ENCODE measurements at places on chromosomes 1 and 21.

DNA sequence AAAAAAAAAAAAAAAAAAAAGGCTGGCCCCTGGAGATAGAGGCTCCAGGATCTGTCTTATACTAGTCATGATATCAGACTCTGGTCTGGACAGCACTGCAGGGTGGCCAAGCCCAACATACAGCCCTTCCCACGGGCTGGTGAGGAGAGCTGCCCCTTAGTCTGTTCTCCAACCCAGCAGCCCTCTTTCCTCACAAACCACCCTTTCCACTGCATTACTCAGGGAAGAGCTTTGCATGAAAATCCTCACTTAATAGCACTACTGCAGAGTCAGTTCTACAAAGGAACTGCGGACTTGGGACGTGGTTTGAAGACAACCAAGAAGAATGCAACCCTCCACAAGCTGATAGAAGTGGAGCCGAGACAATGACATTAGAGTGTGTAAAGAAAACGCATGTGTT is 5.7 kb downstream of the BCAR3 start:
- no peak for DNase-seq

GRCh38 chr1:194355488-194356106 is 1169.2 kb upstream of the B3GALT2 start:
- DNase-seq, result no peak

GRCh38 chr1:65009176-65009575 is 42.8 kb upstream of the JAK1 start:
- peak; percentile 15 for DNase-seq

DNA sequence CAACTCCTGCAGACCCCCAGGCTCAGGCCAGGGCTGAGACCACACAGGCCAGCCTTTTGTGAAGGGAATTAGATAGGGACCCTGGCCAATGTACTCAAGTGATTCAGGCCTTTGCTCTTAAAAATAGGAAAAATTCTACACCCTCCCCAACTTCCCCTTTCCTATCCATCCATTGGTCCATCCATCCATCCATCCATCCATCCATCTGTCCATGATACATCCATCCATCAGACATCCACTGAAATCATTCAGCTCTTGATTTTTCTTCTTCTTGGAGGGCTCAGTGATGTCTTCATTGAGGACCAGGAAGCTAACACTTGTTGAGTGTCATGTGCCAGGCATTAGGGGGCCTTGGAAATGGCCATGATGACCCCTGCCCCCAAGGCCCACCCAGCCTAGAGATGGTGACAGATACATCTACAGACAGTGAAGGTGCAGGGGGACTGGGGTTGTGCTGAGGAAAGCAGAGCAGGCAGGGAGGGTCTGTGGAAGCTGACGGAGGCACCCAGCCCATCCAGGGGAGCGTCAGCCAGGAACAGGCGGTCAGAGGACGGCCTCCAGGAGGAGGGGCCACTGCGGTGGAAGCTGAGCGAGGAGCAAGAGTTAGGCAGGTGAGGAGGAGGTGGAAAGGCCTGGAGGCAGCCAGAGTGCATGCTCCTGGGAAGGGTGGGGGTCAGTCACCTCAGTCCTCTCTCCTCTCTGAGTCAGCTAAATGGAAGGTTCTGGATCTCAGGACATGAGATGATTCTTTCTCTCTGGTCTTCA is 81.9 kb downstream of the EPHB2 start:
- DNase-seq, result no peak

DNA sequence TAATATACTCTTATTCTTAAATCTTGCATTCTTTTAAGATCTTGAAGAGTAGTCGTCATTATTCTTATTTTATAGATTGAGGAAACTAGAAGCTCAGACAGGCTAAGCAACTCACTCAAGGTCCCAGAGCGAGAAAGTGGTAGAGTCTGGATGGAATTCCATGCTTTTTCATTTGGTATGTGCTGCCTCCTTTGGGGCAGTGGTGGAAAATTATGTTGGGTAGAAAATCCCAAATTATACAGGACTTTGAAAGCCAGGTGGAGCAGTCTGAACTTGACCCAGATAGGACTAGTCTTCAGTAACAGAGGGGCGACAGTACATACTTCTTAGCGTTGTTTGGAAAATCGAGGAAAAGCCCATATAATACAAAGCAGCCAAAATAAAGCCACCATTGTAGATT is 205.6 kb downstream of the ATG4C start:
- no peak for DNase-seq

GRCh38 chr1:32341971-32342370 is 5.9 kb upstream of the MARCKSL1 start:
- no peak for DNase-seq

DNA sequence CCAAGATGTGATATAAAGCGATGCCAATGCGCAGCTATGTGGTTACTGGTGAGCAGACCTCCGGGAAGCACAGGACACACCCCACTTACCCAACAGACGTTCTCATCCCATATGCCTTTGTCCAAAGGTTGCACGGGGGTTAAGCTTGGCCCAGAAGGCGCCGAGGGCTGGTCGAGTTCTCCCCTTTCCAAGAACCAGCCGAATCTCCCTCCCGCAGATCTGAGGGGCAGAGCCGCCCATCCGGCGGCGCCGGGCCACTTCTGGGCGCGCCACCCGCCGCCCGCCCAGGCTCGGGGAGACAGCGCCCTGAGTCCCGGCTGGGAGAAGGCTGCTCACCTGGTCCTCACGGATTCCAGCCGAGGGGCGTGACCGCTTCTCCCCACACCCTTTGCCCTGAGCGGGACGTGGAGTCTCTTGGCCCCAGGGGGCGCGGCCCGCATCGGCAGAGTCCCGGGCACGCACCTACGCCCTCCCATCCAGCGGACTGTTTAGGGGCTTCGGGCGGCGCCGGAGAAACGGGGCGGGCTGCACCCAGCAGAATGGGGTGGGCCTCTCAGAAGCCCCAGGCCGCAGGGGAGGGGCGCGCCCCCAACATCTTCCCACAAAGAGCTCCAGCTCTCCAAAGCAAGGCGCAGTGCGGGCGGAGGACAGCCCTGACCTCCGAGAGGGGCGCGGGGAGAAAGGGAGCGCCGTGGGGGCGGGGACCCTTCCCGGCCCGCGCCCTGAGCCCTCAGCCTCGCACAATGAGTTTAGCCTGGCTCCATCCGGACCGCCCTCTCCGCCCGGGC is 615 bp downstream of the GPR161 start:
- no peak for DNase-seq

- no peak for DNase-seq
Measured at GRCh38 chr1:87759421-87760087, 430.9 kb downstream of the LMO4 start.

GRCh38 chr1:226203655-226204054 is 17.1 kb upstream of the ACBD3 start:
- no peak for DNase-seq

DNA sequence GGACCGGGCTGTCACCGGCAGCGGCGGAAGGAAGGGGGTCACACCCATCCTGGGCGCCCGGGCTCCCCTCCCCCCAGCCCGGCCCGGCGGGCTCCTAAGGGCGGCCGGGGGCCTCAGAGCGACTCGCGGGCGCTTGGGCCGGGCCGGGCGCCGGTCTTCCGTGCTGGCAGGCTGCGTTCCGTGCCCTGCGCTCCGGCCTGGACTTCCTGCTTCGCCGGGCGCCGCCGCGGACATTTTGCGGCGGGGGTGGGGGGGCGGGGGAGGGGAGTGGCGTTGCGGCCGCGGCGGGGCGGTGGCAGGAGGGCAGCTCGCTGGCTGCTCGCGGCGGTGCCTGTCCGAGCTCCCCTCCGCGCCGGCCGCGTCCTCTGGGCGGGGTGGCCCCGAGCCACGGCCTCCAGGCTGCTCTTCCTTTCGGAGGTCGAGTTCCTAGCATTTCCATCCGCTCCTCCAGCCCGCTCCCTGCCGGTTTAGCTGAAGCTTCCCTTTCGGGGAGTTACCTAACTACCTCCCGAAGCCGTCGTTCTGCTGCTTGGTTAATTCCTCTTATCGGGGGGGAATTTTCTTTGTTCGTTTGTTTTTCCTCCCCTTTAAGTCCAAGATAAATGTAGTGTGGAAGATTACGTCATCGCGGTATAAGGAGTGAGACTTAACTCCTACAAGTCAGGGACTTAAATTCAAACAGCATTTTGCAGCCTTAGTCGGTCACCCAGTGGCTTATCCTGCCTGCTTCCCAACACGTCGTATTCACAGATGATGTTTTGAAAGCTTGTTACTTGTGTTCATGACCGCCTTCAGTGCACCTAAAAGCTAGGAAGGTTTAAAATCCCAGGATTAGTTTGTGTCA is 730 bp downstream of the CDC42 start:
- DNase-seq, result peak; percentile 75

- DNase-seq, result no peak
Measured at GRCh38 chr1:1427106-1427819, 6.2 kb upstream of the ANKRD65 start.

DNA sequence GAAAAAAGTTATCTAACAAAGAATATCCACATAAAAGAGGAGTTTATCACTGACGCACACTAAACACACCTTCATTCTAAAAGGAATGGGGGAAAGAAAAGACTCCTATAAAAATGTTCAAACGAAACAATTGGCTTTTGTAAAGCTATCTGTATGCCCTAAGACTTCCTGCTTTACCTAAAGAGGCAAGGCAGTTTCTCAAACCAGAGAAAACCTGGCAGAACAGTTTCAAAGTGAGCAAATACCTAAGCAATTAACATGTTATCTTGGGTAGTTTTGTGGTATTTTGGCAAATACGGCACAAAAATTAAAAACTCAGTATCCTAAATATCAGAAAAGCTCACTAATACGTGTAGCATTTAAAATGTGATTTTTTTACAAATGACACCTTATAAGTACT is 1.9 kb downstream of the PUM1 start:
- peak; percentile 30 for DNase-seq

- DNase-seq, result peak; percentile 44
Measured at GRCh38 chr1:219174460-219175211, 958 bp downstream of the LYPLAL1 start.

GRCh38 chr21:18840239-18840638 is 436.7 kb upstream of the TMPRSS15 start:
- DNase-seq, result no peak

DNA sequence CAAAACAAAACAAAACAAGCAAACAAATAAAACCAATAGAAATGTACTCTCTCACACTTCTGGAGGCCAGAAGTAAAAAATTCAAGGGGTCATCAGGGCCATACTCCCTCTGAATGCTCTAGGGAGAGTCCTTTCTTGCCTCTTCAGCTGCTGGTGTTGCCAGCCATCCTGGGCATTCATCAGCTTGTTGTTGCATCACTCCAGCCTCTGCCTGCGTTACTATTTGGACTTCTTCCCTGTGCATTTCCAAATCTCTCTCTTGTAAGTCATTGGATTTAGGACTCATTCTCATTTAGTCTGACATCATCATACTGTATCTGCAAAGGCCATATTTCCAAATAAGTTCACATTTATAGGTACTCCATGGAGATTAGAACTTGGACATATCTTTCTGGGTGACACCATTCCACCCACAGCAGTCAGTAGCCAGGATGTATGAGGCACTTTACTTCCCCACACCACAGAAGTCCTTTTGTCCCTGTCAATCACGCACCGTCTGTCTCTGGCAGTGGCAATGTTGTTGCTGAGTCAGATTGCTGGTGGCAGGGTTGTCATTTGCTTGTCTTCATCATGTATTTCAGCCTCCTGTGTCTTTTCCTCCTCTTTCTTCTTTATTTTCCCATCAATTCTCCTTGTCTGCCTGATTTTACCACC is 151.0 kb upstream of the KCNJ6 start:
- no peak for DNase-seq

- DNase-seq, result no peak
Measured at GRCh38 chr1:154206196-154206595, at the start of gene CFAP141. Gene CFAP141 (minus strand): TSS chr1:154206333. CDS start chr1:154206307, 26 bp downstream.

GRCh38 chr1:92587445-92587844 is 100.7 kb upstream of the GFI1 start:
- DNase-seq, result no peak

- no peak for DNase-seq
Measured at GRCh38 chr1:168917309-168917708, 188.3 kb upstream of the DPT start.

- DNase-seq, result peak; percentile 55
Measured at GRCh38 chr1:119141020-119141424, 569 bp upstream of the WARS2 start.

DNA sequence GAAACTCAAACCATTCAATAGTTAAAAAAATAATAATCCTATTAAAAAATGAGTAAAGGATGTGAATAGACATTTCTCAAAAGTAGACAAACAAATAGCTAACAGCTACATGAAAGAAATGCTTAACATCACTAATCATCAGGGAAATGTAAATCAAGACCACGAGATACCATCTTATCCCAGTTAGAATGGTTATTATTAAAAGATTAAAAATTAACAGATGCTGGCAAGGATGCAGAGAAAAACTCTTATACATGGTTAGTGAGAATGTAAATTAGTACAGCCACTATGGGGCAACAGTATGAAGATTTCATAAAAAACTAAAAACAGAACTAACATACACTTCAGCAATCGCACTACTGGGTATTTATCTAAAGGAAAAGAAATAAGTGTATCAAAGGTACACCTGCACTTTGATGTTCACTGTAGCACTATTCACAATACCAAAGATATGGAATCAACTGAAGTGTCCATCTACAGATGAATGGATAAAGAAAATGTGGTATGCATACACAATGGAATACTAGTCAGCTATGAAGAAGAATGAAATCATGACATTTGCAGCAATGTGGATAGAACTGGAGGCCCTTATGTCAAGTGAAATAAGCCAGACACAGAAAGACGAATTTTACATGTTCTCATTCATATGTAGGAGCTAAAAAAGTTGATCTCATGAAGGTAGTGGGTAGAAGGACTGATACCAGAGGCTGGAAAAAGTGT is 117.9 kb downstream of the ACBD6 start:
- no peak for DNase-seq

DNA sequence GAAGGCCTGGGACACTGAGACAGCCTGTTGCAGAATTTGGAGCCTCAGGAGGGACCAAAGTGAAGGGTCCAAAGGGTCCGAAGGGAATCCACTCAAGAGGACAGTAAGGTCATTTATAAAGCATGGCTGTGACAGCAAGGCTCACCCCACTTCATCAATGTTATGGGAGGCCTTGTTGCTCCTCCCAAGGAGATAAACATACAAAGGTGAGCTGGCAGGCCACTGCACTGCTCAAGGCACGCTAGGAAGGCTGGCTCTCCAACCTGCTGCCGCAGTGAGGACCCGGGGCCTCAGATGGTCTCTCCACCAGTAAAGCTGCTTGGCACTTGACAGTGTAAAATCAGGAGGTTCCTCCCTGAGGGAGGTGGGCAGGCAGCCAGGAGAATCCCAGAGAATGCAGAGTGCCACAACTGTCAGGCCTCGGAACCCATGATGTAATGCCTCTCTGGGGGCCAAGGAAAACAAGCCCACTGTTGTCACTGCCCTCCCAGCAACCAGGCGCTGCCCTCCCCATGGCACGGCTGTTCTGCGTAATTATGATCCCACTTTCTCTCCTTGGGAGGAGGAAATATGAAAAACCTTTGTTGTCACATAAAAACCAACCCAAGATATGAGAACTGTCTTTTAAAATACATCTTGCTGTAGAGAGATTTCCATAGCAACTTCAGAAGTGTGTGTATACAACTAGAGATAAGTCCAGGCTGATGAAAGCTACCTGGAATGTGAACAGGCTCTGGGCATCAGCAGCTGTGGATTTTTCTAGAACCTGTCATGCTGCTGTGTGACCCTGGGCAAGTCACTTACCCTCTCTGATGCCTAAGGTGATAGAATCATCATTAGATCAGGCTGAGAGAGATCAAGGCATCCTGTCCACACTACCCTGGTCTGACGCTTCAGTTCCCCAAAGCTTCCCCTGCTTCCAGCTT is 102.5 kb downstream of the KCNN3 start:
- DNase-seq, result no peak

GRCh38 chr1:112905395-112906149 is 50.4 kb downstream of the SLC16A1 start:
- no peak for DNase-seq

- no peak for DNase-seq
Measured at GRCh38 chr1:151494741-151495281, 16.4 kb upstream of the CGN start.
